ENCODE measurements at places on chromosomes 1 and 21.

GRCh38 chr21:42303443-42303842, 11.8 kb downstream of the TFF3 start:
- DNase-seq = no peak

DNA sequence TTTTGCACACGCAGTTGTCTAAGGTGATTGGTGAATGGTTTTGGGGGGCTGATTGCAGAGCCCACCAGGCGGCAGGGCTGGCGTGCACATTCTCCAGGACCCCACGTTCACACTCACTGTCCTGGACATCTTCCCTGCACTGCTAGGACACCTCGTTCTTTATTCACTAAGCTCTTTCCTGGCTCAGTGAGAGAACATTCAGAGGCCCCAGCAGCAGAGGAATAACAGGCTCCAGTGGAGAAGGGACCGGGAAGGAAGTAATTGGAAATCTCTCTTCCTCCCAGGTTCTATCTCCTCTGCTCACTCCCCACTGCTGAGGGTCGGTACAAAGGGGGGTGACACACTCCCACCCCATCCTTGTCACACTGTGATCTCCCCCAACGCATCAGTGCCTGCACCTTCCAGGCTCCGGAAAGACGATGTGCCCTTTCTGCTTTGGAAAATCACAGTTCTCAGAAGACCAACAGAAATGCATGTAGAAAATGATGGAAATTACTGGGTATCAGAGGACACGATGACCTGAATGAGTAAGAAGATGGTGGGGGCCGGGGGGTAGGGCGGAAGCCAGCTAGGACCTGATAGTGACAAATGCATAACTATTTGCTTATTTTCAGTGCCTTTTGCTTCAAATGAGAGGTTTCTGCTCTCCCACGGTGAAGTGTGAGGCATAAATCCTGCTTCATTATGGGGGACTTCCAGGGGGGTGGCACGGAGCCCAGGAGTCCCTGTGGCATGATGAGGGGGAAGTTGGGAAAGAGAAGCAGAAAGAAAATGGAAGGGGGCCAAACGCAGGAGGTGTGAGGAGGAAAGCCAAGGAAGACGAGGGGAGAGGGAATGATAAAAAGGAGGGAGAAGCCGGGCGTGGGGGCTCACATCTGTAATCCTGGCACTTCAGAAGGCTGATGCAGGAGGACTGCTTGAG, 25.2 kb upstream of the KIF26B start:
- no peak for DNase-seq

DNA sequence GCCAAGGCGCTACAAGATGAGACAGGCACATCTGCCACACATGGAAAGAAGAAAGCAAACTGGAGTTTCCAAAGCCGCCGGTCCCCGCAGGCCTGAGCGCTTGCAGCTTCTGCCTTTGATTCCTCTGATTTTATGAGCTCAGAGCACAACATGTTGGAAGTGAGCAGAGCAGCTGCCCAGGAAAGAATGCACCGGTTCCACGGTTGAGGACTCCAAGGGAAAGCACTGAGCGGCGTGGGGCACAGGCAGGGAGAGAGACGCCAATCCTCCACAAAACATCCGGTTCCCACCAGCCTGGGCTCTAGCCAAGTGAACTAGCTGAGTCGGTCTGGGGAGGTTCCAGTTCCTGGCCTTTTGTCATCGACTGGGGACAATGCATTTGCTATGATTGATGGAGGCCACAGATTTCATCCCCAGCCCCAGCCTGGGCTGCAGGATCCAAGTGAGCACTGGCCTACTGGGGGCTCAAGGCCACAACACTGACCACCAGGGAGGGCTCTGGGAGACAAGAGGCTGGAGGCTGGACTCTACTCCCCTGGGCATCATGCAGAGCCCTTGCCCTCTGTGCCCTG, 253.1 kb upstream of the IRF2BP2 start:
- DNase-seq = peak; percentile 67

DNA sequence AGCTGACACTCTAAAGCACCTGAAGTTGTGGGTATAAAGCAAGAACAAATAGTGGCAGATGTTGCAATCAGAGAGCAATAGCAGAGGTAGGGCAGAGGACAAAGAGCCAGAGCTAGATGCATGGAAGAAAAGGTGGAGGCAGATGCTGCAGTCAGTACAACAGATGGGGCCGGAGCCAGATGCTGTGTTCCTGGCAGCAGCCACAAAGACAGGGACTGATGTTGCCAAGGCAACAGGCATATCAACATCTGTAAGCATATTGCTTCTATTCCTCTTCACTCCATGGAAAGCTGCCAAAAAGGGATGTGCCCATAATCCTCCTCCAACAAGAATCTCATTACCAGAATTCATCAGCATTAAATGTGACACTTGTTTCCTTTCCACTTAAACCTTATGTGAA, 108.0 kb downstream of the TNNI3K start:
- DNase-seq = peak; percentile 78

GRCh38 chr1:3996846-3997705, 97.0 kb upstream of the C1orf174 start:
- DNase-seq = no peak

DNA sequence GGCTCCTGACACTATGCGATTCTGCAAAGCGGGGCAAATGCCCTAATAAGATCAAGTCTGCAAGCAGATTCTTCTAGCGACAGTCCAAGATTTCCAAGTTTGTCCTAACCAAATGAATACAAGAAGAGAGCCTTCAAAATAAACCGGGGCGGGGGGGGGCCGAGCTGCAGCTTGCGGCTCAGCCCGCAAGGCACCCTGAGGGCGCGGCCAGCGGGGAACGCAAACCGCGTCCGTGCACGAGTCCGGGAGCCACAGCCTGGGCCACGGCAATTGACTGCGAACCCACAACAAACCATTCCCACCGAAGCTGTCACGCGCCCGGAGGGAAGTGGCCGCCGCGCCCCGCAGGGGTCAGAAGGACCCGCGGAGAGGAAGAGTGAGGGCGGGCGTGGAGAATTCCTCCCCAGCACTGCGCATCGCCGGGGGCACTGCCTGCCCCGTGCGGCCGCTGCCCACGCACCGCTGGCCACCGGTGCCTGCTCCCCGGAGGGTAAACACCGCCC, 687 bp downstream of the TGFBR3 start:
- DNase-seq = peak; percentile 30

DNA sequence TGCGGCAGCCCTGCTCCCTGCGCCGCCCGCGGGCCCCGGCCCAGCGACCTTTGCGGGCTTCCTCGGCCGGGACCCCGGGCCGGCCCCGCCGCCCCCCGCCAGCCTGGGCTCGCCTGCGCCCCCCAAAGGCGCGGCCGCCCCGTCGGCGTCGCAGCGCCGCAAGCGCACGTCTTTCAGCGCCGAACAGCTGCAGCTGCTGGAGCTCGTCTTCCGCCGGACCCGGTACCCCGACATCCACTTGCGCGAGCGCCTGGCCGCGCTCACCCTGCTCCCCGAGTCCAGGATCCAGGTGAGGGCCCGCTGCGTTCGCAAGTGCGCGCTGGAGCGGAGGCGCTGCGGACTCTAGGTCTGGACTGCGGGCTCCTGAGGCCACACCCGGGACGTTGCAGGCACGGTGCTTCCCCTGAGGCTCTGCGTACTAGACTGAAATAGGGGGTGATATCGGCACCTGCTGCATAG, 351 bp downstream of the MIXL1 start:
- peak; percentile 27 for DNase-seq

GRCh38 chr1:146010126-146010738, 11.3 kb downstream of the HJV start:
- DNase-seq = no peak

- DNase-seq = peak; percentile 73
Observed at GRCh38 chr1:47388891-47389238, 27.2 kb upstream of the FOXE3 start.

DNA sequence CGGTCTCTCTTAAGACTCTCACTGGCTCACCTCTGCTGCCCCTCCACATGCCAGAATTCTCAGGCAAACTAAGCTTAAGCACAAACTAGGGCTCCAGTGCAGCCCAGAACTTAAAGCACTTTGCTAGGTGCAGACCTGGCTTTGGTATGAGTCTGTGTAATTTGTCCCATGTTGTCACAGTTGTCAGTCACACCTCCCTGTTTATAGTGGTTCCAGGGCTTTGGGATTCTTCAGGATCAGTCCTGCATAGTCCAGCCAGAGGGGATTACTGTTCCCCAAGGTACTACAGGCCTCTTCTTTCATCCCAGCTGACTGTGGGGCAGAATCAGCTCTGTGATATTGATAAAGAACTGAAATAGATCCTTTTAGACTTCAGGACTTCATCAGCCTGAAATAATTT, 105.0 kb upstream of the UBE2U start:
- no peak for DNase-seq

DNA sequence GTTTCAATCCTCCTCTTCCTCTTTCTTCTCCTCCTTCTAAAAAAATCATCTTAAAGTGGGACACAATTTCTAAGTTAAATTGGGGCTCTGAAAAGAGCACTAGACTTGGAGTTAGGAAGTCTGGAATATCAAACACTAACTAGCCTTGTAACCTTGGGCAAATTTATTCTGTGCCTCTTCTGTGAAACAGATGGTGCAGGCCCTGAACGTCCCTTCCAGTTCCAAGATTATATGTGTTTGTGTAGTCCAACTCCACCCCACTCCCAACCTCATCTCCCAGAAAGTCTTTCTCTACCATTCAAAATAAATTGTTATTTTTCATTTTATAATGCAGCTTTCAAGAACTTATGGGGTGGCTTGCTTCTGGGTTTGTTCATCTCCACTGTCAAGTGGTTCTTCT, 630.0 kb downstream of the LMO4 start:
- DNase-seq = no peak

DNA sequence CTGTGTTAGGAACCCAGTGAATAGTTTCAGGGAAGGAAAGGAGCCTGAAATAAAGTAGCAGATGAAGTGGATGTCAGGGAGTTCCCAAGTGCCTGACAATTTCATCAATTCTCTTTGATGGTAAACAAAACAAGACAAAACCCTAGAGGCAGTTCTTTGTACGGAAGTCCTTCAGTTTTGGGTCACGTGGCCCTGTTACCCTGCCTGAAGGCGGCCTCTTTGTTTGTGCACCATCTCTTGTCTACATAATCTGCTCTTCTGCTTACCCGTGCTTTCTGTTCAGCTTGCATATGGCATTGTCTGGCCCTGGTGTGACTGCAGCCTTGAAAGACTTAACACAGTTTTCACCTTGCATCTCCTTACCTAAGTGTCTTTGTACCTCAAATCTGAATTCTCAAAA, 166.7 kb upstream of the DUSP10 start:
- no peak for DNase-seq

- DNase-seq = peak; percentile 24
Observed at GRCh38 chr1:116571215-116571919, 541 bp upstream of the CD58 start.

DNA sequence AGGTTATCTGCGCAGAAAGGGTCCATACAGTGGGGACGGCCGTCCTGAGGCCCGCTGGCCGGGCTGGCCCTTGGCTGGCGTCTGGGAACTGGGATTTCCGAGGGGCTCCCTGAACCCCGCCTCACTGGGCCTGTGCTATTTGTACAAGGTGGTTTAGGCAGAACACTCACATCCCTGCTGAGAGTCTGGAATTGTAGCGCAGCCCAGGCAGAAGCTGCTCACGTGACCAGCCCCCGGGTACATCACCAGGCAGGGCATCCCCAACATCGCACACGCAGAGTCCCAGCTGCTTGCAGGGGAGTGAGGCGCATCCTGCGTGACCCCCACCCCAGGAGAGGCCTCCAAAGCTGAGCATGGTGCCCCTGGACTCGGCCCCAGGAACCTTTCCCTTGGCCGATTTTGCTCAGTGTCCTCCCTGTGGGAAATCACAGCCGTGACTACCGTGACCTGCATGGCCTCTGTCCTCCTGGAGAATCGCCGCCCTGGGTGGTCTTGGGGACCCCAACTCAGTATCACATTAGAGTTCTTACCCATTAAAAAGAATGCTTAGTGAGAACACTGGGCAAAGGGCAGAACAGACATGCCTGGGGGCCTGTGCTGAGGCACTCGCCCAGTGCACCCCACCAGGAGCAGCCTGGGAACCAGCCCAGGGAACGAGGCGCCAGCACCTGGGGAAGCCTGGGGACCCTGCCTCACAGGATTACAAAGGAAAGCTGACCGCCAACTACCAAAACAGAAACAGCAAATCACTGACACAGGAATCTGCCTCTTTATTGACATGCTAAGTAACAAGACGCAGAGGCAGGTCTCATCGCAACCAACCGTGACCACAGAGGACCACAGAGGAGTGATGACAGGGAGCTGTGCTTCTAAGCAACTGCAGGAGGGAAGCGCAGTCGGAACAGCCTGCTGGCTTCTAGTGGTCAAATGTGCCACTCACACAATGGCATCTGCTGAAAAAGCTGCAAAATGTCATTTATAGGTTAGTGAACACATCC, 33.5 kb downstream of the UBE2G2 start:
- no peak for DNase-seq

DNA sequence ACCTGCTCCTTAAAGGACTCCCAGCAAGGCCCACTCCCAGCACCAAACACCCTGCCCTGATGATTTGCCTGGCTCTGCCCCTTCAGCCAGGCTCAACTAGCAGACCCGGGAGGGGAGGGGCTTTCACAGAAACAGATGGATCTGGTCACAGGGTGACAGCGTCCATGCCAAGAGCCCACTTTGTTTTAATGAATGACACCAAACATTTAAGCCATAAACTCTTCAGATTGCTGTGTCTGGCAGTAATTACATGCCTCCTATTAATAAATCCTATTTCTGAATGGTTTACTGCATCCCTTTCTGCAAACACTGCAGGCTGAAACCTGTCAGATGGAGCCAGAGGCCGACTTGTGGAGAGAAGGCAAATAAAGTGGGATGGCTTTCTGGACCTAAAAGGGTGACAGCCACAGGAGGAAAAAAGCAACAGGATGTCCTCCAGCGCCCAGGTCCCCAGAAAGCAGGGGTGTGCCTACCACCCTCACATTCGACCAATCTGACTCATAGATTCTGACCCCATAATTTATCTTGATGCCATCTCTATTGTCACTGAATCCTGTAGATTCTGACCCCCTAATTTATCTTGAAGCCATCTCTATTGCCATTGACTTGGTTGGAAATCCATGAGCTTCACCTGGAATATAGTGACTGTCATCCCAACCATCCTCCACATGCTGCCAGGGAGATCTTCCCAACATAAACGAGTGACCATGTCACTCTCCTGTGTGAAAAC, 200.9 kb downstream of the PLPP3 start:
- no peak for DNase-seq

GRCh38 chr1:236334893-236335545, 53.3 kb upstream of the ERO1B start:
- DNase-seq = no peak

- peak; percentile 87 for DNase-seq
Observed at GRCh38 chr1:10530281-10530740, 55.6 kb downstream of the PEX14 start.

GRCh38 chr1:5752746-5753548, 239.3 kb downstream of the NPHP4 start:
- DNase-seq = no peak
